ENCODE measurements at places on chromosomes 3 and 15.

DNA sequence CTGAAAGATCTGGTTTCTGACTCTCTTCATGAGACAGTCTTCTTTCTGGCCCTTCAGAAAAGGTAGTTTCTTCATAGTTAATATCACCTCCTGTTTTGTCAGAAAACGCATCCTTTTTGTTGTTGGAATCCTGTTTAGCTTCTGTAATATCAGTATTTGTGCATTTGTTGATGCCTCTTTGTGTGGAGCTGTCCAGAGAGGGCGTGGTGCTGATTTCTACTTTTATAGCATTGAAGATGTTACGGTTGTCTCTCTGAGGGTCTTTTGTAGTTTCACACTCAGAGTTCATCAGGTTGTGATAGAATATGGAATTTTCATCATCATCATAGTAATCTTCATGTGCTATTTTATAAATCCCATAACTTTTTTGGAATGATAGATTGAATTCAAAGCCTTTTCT lies 8.9 kb downstream of the GPR149 start:
- DNase-seq = no peak

GRCh38 chr3:188421836-188422540 lies 268.0 kb downstream of the LPP start:
- peak; percentile 58 for DNase-seq

GRCh38 chr15:81074773-81075172 lies 59.3 kb upstream of the CFAP161 start:
- DNase-seq = no peak

DNA sequence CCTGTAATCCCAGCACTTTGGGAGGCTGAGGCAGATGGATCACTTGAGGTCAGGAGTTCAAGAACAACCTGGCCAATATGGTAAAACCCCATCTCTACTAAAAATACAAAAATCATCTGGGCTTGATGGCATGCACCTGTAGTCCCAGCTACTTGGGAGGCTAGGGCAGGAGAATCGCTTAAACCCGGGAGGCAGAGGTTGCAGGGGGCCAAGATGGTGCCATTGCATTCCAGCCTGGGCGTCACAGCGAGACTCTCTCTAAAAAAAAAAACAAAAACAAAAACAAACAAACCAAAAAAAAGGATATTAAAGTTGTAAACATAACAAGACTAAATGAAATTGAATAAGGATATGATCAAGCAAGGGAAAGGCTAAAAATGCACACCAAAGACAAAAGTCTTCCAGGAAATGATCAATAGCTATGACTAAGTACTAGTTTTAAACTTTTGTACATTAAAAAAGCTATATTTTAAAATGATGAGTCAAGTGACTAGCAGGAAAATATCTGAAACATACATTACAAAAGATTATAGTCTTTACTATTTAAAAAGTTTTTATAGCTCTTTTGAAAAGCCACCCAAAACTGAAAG lies 28.6 kb downstream of the KLHL6 start:
- DNase-seq = no peak

DNA sequence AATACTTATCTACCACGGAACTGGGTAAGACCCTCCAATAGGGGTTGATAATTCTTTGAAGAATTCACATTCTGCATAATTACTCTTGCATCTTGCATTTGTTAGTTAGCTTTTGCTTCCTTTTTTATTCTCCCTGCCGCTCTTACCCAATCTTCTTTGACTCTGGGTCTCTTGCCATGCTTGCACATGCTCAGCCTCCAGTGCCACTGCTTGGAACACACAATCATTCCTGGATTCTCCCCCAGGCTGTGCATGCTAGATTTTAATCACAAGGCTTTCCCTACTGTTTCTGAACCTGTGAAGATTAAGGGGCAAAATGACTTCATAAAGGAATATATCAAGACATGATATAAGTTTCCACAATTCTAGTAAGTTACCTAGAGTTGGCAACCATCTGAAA lies 133.1 kb downstream of the IL1RAP start:
- no peak for DNase-seq

DNA sequence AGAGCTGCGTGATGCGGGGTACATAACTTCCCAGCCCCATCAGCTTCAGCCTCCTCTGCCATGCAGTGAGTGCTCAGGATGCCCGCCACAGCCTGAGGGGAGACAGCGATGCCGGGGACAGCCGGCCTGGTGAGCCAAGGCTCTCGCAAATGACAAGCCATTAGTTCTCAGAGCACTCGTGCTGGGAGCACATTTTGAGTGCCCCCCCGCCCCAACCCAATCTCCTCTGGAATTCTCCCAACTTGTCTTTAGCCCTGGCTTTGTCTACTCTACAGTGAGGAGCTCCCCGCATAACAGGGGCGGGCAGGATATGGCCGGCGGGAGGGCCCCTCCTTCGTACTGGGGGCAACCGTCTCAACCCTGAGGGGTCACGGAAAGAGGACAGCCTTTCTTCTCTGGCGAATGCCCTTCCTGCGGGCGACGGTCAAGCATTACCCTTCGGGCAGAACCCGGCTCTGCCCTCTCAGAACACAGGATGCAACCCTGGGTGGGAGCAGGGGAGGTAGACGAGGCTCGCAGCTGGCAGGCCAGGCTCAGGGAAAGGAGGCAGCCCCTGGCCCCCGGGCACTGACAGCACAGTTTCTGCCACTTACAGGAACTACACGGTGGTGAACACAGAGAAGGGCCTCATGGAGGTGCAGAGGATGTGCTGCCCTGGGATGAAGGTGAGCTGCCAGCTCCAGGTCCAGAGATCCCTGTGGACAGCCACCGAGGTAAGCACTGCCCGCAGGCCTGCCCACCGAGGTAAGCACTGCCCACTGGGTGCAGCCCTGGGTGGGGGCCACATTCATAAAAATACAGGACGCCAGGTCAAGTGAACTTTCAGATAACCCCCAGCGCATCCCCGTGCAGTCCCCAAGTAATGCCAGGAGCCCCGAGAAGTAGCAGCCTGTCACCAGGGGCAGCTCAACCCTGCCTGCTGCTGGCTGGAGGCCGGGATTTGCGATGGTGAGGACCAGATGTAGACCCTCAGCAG lies 141.7 kb downstream of the LRRK1 start:
- DNase-seq = no peak
